ENCODE measurements at places on chromosomes 5 and 9. TPM values are rescaled to one million over a fixed set of nuclear protein-coding genes. Genes with fewer than 3 reads are reported as not detected.

DNA sequence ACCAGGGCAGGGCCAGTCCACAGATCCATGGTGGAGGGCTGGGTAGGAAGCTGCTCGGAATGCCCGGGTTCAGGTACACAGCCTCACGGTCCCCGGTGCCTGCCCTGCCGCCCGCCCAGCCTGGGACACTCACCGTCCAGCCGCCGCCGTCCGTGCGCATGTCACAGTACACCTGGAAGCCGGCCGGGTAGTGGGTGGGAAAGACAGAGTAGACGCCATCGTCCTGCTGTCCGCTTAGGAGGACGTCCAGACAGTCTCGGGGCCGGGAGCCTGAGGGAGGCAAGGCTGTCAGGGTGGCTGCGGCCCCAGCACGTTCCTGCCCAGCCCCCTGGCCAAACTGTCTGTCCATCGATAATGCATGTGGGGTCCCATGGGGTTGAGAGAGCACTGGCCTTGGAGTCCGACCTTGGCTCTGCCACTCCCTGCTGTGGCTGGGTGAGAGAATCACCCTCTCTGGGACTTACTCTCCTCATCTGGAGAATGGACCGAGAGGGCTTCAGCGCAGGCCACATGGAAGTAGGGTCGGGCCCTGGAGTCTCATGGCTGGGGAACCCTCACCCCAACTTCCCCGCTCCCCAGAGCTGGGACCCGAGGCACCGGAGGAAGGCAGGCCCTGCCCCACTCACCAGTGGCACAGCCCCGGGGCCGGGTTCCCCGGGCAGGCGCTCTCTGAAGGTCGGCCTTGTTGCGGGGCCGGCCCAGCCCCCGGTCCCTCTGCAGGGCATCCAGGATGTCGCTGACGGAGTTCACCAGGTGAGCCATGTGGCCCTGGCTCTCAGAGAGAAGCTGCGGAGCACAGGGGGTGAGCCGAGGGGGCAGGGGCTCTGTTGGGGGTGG lies 15.2 kb downstream of the FIBCD1 start:
- DNase-seq: no peak

DNA sequence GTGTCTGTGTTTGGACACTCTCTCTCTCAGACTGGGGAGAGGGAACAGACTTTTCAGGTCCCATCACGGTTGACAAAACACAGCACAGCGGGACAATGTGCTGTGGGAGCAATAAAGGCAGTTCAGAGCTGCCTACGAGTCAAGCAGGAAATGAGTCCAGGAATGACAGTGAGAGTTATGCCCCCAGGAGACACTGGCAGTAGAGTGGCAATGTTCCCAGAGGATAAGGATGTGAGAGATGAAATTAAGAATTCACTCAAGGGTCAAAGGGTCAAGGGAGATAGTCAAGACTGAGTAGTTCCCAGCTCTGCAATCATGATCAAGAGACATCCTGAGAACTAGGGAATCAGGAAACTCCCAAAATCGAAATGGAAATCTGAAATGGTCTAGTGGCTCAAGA lies 156.1 kb downstream of the LURAP1L start:
- no peak for DNase-seq

DNA sequence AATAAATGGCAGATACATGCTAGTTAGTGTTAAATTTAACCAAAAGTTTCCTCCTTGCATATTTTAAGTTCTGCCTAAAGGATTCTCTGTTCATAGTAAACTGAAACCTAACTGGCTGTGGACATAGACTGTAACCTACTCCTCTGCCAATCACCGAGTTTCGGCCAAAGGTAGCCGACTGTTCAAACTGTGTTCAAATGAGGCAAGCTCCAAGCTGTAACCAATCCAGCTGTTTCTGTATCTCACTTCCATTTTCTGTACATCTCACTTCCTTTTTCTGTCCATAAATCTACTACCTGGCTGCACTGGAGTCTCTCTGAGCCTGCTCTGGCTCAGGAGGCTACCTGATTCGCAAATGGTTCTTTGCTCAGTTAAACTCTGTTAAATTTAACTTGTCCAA lies 44.1 kb downstream of the KCNV2 start:
- no peak for DNase-seq

DNA sequence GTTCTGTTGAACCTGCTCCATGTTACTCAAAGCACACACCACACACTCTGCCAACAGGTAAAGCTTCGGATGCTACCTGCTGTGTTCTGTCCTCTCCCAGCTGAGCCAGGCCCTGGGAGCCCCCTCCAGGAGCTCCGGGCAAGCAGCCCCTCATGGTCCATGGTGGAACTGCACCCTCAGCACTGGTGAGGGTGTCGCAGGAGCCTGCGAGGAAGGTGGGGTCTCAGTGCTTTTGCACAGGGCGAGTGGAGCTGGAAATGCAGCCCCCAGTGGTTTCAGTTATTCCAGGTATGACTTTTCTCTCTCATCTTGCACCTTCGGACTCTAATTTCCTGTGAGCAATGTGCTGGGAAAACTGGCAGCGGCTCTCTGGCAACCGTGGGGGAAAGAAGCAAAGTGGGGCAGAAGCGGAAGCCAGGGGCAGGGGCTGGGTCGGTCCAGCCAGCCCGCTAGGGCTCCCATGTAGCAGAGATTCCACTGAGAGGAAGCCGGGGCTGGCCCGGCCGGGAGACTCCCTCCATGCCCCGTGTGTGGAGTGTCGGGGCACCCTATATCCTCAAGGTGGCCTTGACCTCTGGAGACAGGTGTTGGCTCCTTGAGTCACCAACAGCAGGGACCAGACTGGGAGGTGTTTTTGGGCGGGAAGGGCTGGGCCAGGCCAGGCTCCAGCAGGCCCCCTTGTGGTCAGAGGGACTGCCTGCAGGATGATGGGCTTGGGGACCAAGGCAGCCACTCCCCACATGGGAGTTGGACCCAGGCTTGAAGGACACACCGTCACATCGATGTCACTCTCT lies 75.6 kb upstream of the PRSS3 start:
- no peak for DNase-seq

DNA sequence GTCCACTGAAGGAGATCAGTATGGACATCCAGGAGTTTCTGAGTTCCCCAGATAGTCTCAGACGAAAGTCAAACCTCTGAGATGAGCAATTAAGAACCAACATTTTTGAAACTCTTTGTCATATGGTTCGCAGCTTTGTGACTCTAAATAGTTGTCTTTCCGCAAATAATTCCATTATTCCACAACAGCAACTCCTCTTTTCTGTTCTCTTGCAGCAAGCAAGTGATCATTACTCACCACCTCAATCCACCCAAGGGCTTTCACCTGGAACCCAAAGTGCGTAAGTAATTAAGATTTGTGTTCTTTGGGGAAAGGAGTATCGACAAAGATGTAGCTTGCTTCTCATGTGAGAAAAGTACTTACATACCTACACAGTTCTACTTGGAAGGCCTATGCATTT lies 15.6 kb downstream of the MTX3 start:
- DNase-seq: no peak

DNA sequence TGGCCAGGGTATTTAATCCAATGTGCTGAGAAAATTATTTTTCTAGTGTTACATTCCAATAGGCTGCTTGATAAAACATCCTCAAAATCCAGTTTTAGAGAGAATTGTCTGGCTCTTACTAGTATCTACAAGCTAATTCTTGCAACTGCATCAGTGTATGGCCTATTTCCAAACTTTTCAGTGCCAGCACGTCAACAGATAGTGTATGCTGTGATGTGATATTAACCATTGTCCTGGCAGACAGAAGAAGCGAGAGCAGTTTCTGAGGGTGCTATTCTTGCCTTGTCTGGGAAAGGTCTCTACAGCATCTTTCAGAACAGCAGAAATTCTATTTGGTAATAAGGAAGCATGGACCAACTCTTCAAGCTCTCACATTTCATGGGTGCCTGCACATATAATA lies 174.2 kb upstream of the CDH12 start:
- DNase-seq: no peak

DNA sequence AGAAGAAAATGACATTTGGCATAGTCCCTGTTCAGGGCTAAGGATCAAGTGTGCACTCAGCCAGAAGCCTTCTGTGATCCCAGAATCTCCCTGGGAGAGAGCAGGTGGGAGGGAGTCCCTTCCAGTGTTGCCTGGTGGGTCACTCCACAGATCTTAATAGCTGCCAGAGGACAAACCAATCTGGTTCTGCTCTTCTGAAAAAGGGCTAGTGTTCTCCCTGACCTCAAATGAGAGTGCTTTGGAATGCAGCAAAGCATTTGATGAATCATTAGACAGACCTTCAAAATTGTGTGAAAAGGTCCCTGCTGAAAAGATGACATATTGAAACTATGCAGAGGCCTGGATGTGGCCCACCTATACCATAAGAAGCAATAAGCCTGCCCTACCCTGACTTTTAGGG lies 339.7 kb downstream of the TMEM232 start:
- DNase-seq: no peak

DNA sequence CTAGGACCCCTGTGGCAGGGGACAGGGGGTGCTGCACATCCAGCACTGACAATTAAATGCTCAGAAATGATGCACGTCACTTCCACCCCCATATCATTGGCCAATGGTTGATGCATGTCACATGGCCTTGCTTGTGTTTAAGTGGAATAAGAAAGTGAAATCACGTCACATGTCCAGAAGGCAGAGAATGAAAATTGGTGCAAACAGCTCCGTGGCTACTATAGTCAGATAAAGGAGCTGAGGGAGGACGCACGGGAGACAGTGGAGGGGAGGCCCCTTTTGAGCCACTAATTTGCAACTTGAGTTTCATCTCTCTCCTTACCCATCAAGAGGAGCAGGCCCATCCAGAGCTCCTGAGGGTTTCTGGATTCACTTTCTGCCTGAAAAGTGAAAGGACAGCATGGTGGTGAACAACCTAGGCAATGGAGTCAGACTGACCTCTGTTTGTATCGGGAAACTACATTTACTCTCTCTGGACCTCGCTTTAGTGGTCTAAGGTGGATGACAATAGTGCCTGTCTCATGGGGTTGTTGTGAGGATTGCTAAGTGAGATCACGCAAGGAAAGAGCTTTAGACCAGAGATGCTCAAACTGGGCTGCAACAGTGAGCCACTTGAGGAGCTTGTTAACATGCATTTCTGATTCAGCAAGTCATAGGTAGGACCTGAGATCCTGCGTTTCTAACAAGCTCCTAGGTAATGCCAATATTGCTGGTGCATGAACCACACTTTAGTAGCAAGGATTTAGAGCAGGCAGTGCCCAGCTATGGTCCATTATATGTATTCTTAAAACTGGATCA lies 133.9 kb upstream of the ADRA1B start:
- peak; percentile 52 for DNase-seq

GRCh38 chr9:9752722-9753121 lies 860.1 kb downstream of the PTPRD start:
- no peak for DNase-seq

DNA sequence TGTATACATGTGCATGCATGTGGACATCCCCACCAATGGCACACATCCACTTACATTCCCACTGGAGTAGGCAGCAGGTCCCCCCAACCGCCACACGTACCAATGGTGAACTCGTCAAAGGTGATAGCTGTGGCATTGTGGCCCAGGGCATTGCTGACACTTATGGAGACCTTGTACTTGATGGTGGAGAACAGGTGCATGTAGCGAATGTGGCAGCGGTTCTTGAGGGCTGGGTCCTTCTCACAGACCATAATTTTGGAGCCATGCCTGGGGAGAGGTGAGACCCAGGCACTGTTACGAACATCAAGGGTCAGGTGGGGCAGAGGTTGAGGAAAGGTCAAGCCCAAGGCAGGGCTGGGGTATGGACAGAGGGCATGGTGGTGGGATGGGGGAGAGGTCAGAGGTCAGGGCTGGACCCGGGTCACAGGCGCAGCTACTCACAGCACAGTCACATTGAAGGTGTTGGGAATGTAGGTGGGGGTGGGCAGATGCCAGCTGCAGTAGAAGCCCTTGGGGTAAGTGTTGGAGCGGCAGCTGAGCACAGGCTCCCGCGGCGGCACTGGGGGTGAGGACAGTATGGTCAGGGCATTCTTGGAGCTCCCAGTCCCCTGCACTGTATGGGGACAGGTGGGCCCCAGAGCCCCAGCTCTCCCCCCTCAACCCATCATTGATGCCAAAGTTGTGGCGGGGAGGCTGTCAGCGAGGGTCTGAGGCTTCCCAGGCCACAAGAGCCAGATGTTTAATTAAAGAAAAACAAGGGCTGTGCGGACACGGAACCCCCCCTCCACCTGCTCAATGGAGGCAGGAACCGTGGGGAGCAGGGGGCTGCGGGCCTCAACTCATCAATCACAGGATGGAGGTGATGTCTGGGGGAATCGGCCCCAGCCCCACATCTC lies 31.9 kb downstream of the CNTFR start:
- no peak for DNase-seq

DNA sequence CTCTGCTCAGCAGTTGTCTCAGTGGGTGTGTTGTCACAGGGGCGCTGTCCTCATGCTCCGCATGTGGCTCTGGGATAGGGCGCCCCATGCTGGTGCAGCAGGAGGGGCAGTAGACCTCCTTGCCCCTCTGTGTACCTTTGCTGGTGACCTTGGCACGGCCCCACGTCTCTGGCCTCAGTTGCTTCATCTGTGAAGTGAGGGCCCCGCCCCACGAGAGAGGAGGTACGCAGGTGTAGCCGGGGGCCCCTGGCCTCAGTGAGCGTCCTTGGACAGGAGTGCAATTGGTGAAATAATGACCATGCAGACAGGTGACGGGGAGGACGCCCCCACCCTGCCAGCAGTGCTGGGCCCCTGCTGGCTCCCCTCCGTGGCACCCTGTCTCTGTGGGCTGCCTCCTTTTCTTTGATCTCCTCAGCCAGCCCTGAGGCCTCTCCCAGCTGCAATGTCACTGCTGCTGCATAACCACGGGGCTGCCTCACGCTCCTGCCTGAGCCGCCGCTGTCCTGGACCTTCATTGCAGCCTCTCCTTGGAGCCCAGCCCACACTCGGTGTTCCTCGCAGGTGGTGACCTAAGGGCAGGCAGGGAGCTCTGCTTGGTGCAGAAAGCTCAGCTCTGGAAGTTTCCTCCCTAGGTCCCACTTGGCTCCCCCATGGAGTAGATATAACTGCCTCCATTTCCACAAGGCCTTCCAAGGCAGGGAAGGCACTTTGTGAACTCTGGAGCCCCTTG lies 57.3 kb downstream of the PHF2 start:
- peak; percentile 72 for DNase-seq

DNA sequence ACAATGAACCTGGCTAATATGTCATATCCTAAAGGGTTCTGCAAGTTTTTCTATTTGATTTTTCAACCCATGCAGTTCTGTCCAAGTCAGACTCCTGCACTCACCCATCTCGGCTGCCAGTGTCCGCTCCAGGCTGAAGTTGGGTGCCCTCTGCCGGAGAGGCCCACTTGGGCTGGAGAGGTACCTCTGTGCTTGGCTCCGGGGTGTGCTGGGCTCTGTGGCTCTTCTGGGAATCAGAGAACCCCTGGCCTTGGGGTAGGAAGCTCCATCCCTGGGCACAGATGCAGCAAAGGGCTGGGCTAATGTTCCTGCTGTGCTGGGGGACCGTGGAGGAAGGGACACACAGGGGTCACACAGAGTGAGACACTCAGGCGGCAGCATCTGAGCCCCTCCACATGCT lies 26.2 kb downstream of the ORM2 start:
- DNase-seq: no peak

GRCh38 chr5:67305913-67306710 lies 109.5 kb upstream of the CD180 start:
- DNase-seq: no peak

GRCh38 chr5:124986667-124987066 lies 240.2 kb upstream of the ZNF608 start:
- no peak for DNase-seq

The TNFSF8 gene
- 4.2 TPM for total RNA-seq

The PAPPA gene
- 4.4 TPM for total RNA-seq

The PSMB7 gene
- 121 TPM for total RNA-seq

The LECT2 gene
- not detected for total RNA-seq

The NADK2 gene
- 9.6 TPM for total RNA-seq

The SLC36A2 gene
- total RNA-seq: not detected

The KCNV2 gene
- not detected for total RNA-seq

The ANKDD1B gene
- not detected for total RNA-seq

The TDRD7 gene
- total RNA-seq: 13.5 TPM
